Stimulated activated CD4-positive, alpha-beta T cell treated with anti-CD3 and anti-CD28 coated beads, Interleukin-4, amount 100 ng/mL, for 1 hour (primary cell): ENCODE measurements at places on chromosomes 16 and 17.

DNA sequence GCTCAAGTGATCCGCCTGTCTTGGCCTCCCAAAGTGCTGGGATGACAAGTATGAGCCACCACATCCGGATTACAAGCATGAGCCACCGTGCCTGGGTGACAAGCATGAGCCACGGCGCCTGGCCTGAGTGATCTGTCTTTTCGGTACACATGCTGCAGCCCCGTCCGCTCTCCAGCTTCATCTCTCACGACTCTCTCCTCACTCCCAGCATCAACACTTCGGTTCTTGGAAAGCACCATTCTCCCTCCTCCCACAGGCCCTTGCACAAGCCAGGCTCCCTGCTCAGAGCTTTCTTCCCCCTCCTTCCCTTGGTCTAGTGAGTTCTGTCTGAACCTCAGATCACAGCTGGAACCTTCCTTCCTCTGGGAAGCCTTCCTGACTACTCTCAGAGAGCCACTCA, 6.5 kb upstream of the NCBP3 start:
- no peak for DNase-seq

DNA sequence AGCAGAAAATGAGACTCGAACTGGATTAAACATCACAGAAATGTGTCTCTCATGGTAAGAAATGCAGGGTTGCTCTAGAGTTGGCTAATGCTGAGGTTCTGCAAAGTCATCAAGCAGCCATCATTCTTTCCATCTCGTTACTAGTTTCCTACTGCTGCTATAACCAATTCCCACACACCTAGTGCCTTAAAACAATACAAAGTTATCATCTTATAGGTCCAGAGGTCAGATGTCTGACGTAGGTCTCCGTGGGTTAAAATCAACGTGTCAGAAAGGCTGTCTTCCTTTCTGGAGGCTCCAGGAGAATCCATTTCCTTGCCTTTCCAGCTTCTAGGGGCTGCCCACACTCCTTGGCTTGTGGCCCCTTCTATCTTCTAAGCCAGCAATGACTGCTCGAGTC, 118.6 kb downstream of the STX8 start:
- DNase-seq, result no peak

GRCh38 chr16:56728980-56729734, 772 bp upstream of the NUP93 start:
- no peak for DNase-seq

GRCh38 chr17:40517286-40517662, 15.9 kb upstream of the TNS4 start:
- no peak for DNase-seq

DNA sequence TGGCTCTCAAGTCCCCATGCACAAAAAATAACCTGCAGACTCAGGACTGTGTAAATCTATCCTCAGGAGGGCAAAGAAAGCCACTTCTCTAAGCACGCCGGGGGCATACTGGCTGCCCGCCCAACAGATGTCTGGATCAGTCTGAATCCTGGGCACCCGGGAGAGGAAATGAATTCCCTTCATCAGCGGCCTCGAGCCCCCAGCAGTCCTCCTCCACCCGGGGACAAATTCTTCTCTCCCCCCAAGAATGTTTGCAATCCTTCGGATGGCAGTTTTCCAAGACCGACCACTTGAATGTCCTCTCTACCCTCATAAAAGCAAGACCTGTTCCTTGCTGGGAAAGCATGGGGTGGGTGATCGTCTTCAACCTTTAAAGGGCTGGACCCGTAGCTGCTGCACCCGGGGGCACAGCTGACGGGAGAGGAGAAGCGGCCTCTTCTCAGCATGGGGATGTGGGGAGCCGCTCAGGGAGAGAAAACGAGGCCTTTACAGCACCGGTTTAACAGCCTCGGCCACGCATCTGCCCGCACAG, 9.4 kb upstream of the MAP2K3 start:
- no peak for DNase-seq

DNA sequence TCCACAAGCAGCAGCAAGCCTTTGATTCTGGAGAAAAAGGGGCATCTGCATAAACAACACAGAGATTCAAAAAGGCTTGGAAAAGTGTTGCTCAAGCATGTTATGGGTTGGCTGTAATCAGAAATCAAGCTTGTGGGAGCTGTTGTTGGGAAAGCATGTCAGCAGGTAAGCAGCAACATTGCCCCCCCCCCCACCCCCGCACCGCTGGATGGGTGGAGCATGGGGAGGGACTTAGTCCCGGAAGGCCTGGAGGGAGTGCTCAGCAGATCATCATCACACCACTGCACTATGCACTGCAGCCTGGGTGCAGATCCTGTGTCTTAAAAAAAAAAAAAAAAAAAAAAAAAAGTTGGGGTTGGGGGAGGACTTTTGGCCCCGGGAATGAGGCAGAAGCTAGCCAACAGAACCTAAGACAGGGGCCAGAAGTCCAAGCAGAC, 16.8 kb upstream of the AKAP1 start:
- DNase-seq, result no peak

- no peak for DNase-seq
These were observed 32.4 kb downstream of the RAB11FIP3 start for GRCh38 chr16:457732-458400.

DNA sequence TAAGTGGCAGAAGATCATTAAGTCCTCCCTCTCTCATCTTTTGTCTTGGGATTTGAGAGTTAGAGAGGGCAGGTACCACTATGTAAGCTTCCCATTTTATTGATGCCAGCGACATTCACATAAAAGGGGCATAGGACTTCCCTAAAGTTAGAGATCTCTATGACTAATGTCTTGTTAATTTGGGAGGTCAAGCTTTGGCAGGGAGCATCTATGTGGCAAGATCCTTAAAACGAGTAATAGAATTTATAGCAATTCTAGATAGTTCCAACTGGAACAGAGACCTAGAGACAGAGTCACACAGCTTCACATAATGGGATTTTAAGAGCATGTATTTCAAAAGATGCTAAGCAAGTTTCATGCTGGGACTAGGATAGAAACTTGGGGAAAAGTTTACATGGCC, 308.0 kb downstream of the MAP2K6 start:
- DNase-seq, result no peak
